ENCODE measurements at places on chromosomes 3 and 15.

GRCh38 chr3:46661776-46662766 lies 31.4 kb downstream of the ALS2CL start:
- DNase-seq = no peak

DNA sequence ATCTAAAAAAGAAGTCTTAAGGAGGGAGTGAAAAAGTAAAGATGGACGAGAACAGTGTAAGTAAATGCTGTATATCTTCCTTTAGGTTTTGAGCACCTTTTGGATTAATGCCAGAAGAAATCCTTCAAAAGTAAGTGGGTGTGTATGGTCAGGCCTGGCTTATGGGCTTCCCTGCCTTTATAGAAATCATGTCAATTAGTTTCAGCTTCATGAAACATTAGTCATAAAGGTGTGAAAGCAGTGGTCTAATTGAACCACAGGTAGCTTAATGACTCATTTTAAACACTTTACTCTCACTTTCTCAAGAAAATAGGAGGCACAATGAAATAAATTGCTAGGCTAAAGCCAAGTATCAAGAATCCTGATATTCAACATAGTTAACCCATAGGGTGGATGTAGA lies 467.4 kb upstream of the DPPA4 start:
- DNase-seq = no peak

GRCh38 chr3:186210852-186211500 lies 102.1 kb upstream of the ETV5 start:
- no peak for DNase-seq

DNA sequence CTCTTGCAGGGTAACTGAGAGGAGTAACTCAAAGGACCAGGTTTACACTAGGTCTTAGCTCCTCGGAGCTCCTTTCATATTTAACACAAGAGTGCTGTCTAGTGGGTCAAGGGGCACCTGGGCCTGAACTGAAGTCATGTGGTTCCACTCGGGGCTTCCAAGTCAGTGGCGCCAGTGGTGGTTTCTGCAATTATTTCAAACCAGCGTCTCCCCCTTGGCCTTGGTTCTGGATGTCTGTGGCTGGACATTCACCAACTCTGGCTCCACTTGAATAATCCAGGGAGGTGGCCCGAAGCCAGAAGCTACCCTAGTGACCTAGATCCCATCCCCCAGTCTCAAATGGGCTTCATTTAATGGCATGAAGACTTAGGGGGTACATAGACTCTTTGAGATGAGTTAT lies 144.3 kb upstream of the ADAMTS9 start:
- DNase-seq = no peak

DNA sequence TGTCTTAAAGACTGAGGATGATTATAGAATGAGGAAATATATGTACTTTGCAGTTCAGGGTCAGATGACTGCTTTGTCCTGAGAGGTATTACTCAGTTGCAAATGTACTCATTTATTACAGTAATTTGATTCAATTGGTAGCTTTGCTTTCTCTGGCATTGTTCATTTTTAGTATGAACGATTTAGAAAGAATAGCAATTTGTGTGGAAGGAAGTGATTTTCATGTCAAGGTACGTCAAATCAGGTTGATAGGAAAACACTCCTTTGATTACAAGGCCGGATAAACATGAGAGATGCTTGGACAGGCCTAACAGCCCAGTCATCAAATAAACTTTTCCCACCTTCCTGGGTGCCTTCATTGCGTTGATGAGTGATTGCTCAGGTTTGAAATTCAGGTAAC lies 53.8 kb downstream of the UNC13C start:
- DNase-seq = no peak

DNA sequence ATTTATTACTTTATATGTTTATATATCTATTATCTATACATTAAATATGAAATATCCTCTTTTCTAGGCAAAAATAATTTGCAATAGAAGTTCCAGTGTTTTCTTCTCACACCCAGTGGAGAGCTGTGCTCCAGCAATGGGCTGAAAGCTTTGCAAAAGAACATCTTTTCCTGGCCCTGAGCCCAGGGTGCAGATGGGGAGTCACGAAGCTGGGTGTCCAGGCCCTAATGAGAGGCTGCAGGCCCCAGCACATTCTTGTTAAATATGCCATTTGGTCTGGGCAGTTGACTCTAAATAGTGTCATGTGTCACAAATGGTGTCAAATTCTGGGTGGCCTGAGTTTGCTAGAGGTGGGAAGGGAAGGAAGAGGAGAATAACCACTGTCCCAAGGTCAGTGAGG lies 5.7 kb downstream of the NTRK3 start:
- DNase-seq = no peak

- no peak for DNase-seq
Observed at GRCh38 chr3:24145981-24146822, 201.1 kb downstream of the NR1D2 start.

- DNase-seq = no peak
Observed at GRCh38 chr3:186260726-186261125, 101.3 kb downstream of the DGKG start.
